ENCODE measurements at places on chromosomes 1 and 21. TPM values are rescaled to one million over a fixed set of nuclear protein-coding genes. Genes with fewer than 3 reads are reported as not detected.

Gene ESPN
- total RNA-seq, result 2.4 TPM

Gene MAN1C1
- 47.2 TPM for total RNA-seq

Gene TDRD10
- total RNA-seq, result not detected

Gene OR6N1
- total RNA-seq, result not detected

Gene ELAPOR1
- total RNA-seq, result 6.0 TPM

Gene GLIS1
- not detected for total RNA-seq

Gene GSTM5
- not detected for total RNA-seq

Gene LRRC39
- total RNA-seq, result 2.7 TPM

Gene TP73
- total RNA-seq, result not detected

Gene SPATA45
- total RNA-seq, result not detected

Gene ADAM30
- total RNA-seq, result not detected

Gene GNAT2
- not detected for total RNA-seq

Gene ALPL
- total RNA-seq, result not detected

Gene TBX15
- total RNA-seq, result not detected

Gene KCNE2
- not detected for total RNA-seq

Gene ASCL5
- 0.27 TPM for total RNA-seq

Gene SYTL1
- total RNA-seq, result 125 TPM

Gene LCE1F
- not detected for total RNA-seq

Gene DMBX1
- not detected for total RNA-seq

Gene CHRM3
- 0.22 TPM for total RNA-seq

Gene PTPRF
- 0.08 TPM for total RNA-seq

Gene FCRL1
- total RNA-seq, result 13.2 TPM

Gene FNDC5
- total RNA-seq, result not detected

Gene FAM151A
- not detected for total RNA-seq

Gene PGBD2
- total RNA-seq, result 14.5 TPM

Gene RHEX
- 0.52 TPM for total RNA-seq

Gene REN
- not detected for total RNA-seq

Gene POGZ
- total RNA-seq, result 112 TPM

Gene RFX5
- 64.5 TPM for total RNA-seq

Gene SLAMF6
- total RNA-seq, result 39.7 TPM

Gene RIPPLY3
- total RNA-seq, result not detected

Gene NSL1
- total RNA-seq, result 41.0 TPM

Gene TMCO4
- 17.5 TPM for total RNA-seq

Gene LDLRAP1
- 361 TPM for total RNA-seq

Gene FCMR
- total RNA-seq, result 747 TPM

Gene RUNX1
- total RNA-seq, result 69.0 TPM

Gene RNU1-3
- total RNA-seq, result 3,916 TPM

Gene TNFAIP8L2
- 33.1 TPM for total RNA-seq

Gene PSMA5
- total RNA-seq, result 74.5 TPM

Gene NUAK2
- 46.9 TPM for total RNA-seq

Gene KCNJ15
- total RNA-seq, result not detected

Gene LRRN2
- not detected for total RNA-seq

Gene SPRR1A
- total RNA-seq, result not detected

Gene PTPN7
- 35.9 TPM for total RNA-seq

Gene MEX3A
- total RNA-seq, result not detected

Gene BEST4
- total RNA-seq, result 2.2 TPM

Gene SLAMF9
- not detected for total RNA-seq

Gene TTC24
- total RNA-seq, result 44.3 TPM

Gene FCRL6
- 2.1 TPM for total RNA-seq
